ENCODE measurements at places on chromosomes 2 and 18.

- no peak for DNase-seq
Observed at GRCh38 chr2:177244244-177244771, 20.2 kb downstream of the NFE2L2 start.

GRCh38 chr18:28039078-28039477, 137.9 kb downstream of the CDH2 start:
- no peak for DNase-seq

- DNase-seq = no peak
Observed at GRCh38 chr2:79944205-79944604, 360.3 kb downstream of the LRRTM1 start.

DNA sequence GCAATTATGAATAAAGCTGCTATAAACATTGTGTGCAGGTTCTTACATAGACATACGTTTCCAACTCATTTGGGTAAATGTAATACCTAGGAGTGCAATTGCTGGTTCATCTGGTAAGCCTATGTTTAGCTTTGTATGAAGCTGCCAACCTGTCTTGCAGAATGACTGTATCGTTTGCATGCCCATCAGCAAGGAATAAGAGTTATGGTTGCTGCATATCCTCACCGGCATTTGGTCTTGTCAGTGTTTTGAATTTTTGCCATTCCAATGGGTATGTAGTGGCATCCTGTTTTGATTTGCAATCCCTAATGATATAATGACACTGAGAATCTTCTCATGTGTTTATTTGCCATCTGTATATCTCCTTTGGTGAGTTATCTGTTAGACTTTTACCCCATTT, 20.7 kb downstream of the CCDC150 start:
- no peak for DNase-seq

- no peak for DNase-seq
Observed at GRCh38 chr2:147499785-147500184, 345.0 kb upstream of the ACVR2A start.

- no peak for DNase-seq
Observed at GRCh38 chr18:10834128-10834815, 308.4 kb downstream of the NAPG start.

GRCh38 chr18:2049986-2050385, 521.3 kb downstream of the METTL4 start:
- no peak for DNase-seq

DNA sequence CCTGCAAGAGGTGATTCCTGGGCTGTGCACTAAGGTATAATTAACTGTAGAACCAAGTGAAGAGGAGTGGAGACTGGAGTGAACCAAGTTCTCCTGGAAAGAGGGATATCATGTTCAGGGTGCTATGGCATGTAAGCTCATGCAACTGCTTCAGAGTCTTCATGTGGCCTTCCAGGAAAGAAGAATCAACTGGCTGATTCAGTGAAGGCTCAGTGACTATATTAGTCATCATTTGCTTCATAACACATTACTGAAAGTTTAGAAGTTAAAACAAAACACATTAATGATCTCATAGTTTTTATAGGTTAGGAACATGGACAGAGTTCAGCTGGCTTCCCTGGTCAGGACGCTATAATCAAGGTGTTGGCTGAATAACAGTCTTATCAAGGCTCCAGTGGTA, 1200.8 kb upstream of the GYPC start:
- DNase-seq = no peak

GRCh38 chr2:48448274-48449061, 81.5 kb upstream of the STON1 start:
- DNase-seq = no peak

DNA sequence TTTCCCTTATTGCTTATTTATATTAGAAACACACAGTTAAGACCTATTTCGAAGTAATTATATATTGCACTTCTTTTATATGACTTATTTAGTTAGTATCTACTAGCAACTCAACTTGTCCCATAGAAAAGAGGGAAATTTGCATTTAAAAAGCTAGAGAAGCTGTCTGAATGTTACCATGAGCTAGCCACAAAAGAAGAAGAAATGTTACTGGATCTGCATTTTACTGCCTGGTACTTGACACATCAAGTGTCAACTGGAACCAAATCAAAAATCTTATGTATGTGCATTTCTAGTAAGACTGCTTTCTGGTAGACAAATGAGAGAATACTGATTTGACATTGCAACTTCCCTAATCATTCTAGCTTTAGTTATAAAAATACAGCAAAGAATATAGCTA, 424.6 kb upstream of the VRK2 start:
- DNase-seq = no peak

DNA sequence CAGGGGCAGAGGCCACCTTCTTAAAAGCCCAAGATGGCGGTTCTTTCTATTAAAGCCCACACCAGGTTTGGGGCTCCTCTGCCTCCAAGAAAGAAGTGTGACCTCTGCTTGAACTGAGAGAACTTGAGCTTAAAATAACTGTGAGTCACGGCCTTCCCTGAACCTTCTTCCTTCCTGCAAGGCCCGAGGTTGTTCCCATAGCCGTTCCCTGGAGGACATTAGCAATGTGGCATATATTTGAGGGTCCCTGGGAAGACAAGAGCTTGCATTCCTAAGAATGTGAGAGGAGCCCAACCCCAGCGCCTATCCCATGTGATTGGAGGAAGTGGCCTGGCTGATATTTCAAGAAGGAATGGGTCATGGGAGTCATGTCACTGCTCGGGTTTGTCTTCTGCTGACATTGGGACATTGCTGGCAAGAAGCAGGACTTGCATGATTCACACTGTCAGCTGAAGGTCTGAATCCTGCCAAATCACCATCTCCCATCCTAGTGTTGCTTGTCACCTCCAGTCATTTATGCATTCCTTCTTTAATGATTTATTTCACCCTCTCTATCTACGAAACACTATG, 168.1 kb downstream of the TRIB2 start:
- no peak for DNase-seq

GRCh38 chr2:64594226-64594989, 59.3 kb downstream of the SERTAD2 start:
- DNase-seq = no peak

GRCh38 chr2:15472133-15472532, 89.0 kb downstream of the NBAS start:
- DNase-seq = no peak

- no peak for DNase-seq
Observed at GRCh38 chr2:127906206-127906926, 20.6 kb upstream of the AMMECR1L start.

GRCh38 chr2:232836934-232837333, 33.1 kb upstream of the SNORC start:
- DNase-seq = no peak

- DNase-seq = no peak
Observed at GRCh38 chr2:163934131-163934530, 198.3 kb upstream of the FIGN start.

DNA sequence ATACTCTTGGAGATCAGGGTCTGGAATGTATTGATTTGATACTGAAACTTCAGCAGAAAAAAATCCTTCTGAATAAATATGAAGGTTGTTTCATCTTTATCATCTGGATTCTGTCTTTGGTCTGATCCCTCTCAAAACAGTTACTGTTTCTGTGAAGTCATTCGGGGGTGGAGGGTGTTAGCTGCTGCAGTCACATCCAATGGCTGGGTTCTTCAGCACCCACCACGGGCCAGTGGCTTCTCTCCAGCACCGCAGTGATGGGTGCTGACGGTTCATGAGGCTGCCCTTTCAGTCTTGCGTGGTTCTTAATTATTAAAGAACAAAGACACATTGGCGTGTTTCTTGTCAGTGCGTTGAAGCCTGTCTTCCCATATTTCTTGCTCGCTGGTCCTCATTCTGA, 148.0 kb downstream of the LDLRAD4 start:
- no peak for DNase-seq

DNA sequence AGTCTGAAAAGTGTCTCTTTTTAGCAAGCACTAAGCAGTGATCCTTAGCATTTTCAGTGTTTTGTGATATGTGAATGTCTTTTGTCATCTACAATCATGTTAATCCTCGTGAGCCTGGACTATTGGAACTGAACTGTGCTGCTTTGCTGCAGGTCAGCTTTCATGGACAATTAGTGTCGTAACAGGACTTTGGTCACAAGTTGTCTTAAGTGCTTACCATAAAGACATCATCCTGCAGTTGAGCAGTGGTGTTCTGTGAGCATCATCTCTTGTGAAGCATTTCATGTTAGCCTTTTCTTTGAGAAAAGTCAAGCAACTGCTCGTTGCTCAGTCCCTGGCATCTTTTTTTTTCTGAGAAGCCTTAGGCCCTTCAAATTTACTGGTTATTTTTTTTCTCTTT, 135.9 kb downstream of the ZNF407 start:
- no peak for DNase-seq

GRCh38 chr18:48563027-48563426, 24.2 kb downstream of the CTIF start:
- no peak for DNase-seq

- DNase-seq = no peak
Observed at GRCh38 chr2:197857476-197858107, 53.2 kb downstream of the PLCL1 start.

- DNase-seq = no peak
Observed at GRCh38 chr2:207409517-207409916, 120.2 kb upstream of the CREB1 start.

DNA sequence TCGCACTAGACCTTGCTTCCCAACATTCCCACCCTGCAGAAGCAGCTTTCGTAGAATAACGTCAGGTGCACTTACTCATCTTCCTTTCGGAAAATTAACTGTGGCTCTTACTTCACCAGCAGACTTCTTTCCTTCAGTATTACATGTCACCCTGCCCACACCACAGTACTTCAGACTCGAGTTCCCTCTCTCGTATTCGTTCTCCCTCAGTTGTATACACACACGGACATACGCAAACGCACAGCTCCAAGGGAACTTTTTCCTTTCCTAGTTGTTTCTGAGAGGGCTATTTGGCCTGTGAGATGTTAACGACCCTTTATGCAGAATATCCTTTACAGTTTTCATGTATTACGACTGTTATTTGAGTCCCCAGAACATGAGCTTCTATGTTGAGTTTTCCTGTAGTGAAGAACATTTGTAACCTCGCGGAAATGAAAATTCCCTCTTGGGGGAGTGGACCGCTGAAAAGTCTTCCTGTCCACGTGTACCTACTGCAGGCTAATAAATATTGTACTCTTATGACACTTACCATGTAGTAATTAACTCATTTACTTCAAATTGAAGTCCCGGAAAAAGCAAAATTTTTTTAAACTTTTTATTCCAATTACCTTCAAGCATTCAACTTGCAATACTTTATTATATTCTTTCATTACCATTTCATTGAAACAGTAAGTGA, 908 bp downstream of the ERLEC1 start:
- DNase-seq = no peak

DNA sequence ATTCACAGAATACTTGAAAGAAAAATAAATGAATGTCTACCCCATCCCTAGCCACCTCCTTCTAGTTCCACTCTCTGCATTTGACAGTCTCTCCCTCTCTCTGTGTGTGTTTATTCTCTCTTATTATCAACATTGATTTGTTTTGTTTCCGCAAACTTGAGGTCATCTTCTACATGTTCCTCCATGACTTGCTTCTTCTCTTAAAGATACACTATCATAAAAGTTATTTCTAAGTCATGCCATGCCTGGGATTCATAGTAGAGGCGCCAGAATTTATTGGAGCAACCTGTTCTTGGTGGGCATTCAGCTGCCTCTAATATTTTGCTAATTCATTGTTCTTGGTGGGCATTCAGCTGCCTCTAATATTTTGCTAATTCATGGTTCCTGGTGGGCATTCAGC, 58.9 kb upstream of the SMAD7 start:
- no peak for DNase-seq

GRCh38 chr18:31273812-31274527, 44.0 kb upstream of the DSG1 start:
- DNase-seq = no peak

GRCh38 chr2:45987856-45988255, 309.4 kb upstream of the EPAS1 start:
- DNase-seq = no peak

GRCh38 chr2:68086166-68086565, 23.4 kb upstream of the C1D start:
- DNase-seq = no peak
